ENCODE measurements at places on chromosomes 4 and X.

- no peak for DNase-seq
These were observed 45.9 kb downstream of the USP11 start for GRCh38 chrX:47278691-47279090.

DNA sequence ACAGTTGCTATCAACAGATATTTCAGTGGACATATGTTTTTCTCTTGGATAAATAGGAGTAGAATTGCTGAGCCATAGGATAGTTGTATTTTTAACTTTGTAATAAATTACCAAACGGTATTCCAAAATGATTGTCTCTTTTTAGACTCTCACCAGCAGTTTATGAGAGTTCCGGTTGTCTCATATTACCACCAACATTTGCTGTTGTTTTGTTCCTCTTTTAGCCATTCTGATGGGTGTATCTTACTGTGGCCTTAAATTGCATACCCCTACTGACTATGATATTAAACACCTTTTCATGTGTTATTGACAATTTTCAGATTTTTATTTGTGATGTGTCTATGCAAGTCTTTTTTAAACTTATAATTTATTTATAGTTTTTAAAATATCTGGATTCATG, 39.7 kb downstream of the SNX25 start:
- DNase-seq, result no peak

GRCh38 chr4:60865273-60865672, 334.9 kb upstream of the ADGRL3 start:
- DNase-seq, result no peak

- DNase-seq, result no peak
These were observed 841 bp downstream of the ACOT9 start for GRCh38 chrX:23742174-23742696.

DNA sequence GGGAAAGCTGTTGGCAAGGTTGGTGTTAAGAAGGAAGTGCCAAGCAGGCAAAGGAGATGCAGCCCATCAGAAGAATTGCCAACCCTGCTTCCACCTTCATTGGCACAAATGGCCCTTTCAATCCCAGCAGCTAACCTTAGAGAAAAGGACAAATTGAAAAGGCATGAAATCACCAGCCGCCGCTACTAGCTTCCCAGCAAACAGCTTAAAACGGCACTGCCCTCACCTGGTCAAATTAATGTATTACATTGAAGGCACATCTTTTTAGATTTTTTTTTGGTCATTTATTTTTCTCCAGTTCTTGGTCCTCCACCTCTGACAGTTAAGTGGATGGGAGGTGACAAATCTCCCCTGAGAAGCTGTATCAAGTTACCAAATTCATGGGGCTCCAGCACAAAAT, 51.0 kb upstream of the NHSL2 start:
- no peak for DNase-seq

GRCh38 chr4:21467551-21467950, 481.0 kb downstream of the KCNIP4 start:
- no peak for DNase-seq

GRCh38 chr4:99647071-99647470, 10.6 kb downstream of the C4orf54 start:
- no peak for DNase-seq

- DNase-seq, result no peak
These were observed 139.6 kb downstream of the AMMECR1 start for GRCh38 chrX:110178179-110178865.

- DNase-seq, result no peak
These were observed 61.5 kb downstream of the CASP3 start for GRCh38 chr4:184587701-184588100.

GRCh38 chr4:7634661-7635251, 200.0 kb upstream of the PSAPL1 start:
- no peak for DNase-seq

DNA sequence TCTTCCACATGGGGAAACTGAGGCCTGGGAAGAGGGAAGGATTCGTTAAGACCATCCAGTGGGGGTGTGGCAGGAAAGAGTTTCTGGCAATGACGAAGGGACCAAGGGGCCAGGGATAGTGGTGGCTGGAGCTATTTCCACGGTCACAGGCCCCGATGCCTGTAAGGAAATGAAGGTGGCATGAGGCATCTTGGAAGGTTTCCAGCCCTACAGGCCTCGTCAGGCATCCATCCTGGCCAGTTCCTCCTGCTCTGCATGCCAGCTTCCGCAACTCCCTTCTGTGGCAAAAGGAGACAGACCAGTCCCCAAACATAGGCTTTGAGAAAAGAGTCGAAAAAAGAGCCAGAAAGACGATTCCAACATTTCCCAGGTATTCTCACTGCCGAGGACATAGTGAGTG, 9.2 kb upstream of the C4orf50 start:
- DNase-seq, result no peak

GRCh38 chrX:32571579-32571978, 639.8 kb downstream of the DMD start:
- DNase-seq, result no peak

DNA sequence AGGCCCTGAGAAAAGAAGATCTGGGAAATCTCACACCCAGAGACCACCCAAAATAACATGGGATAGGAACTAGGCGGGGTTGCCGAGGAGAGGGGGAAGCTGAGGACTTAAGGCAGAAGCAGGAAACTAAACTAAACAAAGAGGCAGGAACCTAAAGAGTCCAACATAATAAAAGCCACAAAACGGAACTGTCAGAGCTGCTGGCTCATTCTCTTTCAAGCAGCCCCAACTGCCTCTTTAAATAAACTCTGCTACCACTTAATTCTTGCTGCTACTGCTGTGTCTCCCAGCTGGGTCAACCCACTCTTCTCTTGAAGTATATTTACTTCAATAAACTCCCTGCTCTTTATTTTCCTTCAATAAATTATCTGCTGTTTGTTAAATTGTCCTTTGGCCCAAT, 44.5 kb downstream of the MAGEB16 start:
- no peak for DNase-seq
